Fibroblast of villous mesenchyme (primary cell): ENCODE measurements at places on chromosomes 2 and 18.

DNA sequence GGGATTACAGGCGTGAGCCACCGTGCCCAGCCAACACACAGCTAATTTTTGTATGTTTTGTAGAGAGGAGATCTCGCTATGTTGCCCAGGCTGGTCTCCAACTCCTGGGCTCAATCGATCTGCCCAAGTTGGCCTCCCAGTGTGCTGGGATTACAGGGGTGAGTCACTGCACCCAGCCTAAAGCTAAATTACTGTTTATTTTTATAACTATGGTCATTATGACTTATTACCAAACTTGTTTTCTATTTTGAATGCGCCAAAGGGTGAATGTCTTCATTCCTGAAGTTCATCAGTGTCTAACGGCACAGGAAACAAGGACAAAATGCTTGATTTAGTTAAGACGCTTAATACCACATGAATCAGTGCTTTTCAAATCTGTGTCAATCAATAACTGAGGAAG is 38.9 kb upstream of the GREB1L start:
- DNase-seq = no peak

GRCh38 chr18:28735731-28736130 is 558.8 kb upstream of the CDH2 start:
- DNase-seq = peak; percentile 89

- DNase-seq = no peak
Measured at GRCh38 chr2:101751875-101752619, 54.5 kb downstream of the MAP4K4 start.

- no peak for DNase-seq
Measured at GRCh38 chr2:152200101-152200500, 24.5 kb upstream of the STAM2 start.

GRCh38 chr2:42421601-42422239 is 60.7 kb upstream of the COX7A2L start:
- peak; percentile 15 for DNase-seq

- peak; percentile 73 for DNase-seq
Measured at GRCh38 chr2:196113061-196113974, 44.7 kb upstream of the DNAH7 start.

GRCh38 chr18:5297597-5297996 is 2.1 kb upstream of the ZBTB14 start:
- DNase-seq = no peak
